ENCODE measurements at places on chromosomes 1 and 21.
A peak's percentile ranks its signal among the peaks of the same experiment; 100 is the strongest.

DNA sequence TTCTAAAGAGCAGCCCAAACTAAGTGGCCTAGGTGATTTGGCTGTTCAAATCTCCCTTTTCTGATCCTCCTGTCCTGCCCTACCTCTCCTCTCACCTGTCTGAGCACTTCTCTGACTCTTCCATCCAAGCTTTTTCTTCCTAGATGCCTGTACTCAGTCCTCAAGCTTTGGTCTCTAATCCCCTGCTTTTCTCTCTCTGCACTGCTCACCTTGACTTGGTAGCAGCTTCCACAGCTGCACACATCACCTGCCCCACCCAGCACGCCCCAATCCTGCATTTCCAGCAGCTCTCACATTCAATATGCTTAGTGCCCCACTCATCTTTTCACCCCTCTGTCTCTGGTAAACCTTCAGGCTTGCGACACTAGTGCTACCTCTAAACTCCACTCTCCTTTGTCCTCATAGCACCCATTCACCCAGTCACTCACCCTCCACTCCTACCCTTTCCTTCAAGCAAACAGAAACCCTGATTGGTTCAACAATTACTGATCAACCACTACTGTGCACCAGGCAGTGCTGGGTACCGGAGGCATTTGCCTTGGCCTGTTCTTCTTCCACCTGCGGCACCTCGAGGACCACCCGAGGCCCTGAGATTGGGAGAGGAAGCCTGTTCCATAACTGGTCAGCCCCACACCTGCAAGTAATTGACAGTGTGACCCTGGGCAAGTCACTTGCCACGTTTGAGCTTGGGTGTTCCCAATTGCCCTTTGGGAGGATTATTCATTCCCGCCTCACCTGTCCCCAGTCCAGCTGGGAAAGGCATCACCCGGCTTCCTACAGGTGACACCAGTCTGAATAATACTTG is 136.1 kb upstream of the EDN2 start:
- no peak for DNase-seq

DNA sequence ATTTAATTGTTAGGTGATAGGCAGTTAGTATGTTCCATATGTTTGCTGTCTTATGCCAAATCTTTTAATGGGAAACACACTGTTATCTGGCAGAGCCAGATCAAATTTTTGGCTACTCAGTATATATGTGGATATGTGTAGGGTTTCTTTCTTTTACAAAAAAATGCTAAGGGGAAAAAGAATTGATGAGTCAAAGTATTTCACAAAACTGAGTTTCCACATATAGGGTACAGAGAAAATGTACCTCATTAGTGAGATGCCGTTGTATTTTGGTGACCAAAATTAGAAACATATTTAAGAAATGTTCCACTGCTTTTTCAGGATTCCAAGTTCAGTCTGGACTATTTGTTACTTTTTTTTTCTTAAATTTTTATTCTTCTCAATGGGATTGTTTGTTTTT is 201.2 kb upstream of the PTGFR start:
- DNase-seq, result no peak

DNA sequence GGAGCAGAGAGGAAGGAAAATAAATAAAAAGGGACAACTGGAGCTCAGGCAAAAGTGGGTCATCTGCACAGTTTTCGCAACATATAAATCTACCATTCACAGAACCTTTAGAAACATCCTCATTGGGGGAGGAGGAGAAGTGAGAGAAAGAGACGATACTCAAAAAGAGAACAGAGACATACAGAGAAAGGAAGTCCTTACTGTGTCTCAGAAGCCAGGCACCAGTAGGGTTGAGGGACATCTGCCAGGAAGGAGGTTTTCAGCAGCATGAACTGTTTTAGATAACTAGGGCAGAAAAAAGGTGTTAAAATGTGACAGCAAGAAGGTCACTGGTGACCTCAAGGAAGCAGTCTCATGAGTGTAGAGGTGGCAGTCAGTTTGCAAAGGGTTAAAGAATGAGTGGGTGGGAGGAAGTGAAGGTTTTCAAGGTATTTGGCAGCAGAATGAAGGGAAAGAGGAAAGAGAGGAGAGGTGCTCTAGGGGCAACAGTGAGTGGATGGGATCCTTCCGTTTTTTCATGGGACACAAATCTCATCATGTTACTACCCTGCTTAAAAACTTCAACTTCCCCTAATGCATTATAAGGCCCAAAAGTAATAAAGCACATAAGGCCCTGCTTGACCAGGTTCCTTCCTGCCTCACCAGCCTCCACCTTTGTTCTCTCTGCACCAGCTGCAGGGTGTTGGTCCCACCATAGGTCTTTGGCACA is 9.5 kb downstream of the JAK1 start:
- DNase-seq, result no peak

DNA sequence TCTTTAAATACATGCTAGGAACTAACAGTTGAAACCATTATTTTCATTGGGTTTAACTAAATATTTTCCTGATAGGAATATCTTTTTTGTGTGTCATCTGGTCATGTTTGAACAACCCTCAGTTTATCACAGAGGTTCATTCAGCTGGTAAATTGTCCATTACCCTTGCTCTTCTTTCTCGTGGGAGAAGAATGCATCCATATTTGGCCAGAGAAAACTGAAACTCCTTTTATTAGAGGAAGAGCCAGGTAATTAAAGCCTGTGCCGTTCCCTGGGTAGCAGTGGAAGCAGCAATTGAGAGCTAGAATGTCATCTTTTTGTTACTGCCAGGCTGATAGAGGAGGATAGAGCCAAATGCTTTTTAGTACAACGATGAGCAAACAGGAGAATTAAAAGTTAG is 587.2 kb upstream of the ZRANB2 start:
- DNase-seq, result no peak

DNA sequence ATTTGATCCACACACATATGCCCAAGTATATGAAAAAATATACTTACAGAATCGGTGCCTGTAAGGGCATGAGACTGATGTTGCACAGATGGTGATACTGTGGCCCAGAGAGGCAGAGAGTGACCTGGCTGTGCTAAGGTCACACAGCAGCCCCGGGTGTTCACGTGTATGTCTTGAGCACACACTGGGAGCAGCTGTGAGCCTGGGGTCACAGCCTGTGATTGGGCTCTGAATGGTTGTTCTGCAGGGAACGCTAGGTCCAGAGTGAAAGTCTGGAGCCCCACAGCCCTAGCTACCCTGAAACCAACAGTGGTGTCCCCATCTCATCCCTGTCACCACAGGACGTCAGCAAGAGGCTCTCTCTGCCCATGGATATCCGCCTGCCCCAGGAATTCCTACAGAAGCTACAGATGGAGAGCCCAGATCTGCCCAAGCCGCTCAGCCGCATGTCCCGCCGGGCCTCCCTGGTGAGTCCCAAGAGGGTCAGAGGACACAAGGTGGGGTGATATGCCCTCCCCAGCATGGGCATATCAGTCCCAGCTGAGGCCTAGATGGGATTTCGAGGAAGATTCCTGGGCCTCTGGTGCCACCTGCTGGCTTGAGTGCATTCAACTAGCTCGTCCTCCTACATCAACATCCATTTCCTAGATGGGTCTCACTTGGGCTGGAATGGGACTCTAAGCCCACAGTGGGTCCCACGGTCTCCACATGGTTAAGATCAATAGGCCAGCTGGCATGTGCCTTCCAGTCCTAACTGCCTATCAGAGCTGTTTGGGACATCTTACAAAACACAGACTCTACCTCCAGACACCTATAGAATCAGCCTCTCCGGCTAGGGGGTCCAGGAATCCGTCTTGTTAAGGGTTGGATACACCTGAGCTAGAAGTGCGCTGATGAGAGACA is 19.7 kb downstream of the CDK18 start:
- DNase-seq, result peak; percentile 21

GRCh38 chr1:219699870-219700269 is 87.0 kb upstream of the ZC3H11B start:
- no peak for DNase-seq

DNA sequence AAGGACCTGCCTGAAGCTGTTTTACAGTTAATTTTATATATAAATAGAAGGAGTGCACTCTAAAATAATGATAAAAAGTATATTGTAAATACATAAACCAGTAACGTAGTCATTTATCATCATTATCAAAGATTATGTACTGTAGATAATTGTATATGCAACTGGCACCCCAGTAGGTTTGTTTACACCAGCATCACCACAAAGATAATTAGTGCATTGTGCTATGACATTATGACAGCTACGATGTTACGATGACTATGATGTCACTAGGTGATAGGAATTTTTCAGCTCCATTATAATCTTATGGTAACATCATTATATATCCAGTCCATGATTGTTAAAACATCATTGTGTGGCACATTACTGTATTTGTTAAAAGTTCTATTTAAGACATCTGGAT is 185.2 kb downstream of the LBR start:
- no peak for DNase-seq
